ENCODE measurements at places on chromosomes 3 and 15.

- no peak for DNase-seq
These were observed 3.6 kb upstream of the MRAS start for GRCh38 chr3:138344754-138345153.

DNA sequence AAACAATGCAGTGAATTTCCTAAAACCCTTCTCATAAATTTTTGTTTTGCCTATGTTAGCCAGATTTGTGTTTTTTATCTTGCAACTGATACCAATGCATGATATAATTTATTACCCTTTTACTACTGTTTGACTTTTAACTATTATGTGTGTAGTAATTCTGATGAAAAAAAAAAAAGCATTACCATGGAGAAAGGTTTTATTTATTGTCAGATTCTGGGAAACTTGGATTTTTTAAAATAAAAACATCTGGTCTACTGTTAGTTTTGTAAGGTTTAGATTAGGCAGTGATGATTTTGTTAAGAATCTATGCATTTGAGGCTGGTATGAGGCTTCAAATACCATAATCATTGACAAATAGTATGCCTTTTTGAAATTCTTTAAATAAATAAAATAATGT lies 470.4 kb upstream of the ROBO1 start:
- DNase-seq: no peak

- DNase-seq: no peak
These were observed 87.3 kb upstream of the CGNL1 start for GRCh38 chr15:57288926-57289580.

GRCh38 chr15:25424073-25424472 lies 14.8 kb downstream of the UBE3A start:
- DNase-seq: no peak
